ENCODE measurements at places on chromosomes 2 and 18. TPM values are rescaled to one million over a fixed set of nuclear protein-coding genes. Genes with fewer than 3 reads are reported as not detected.
A peak's percentile ranks its signal among the peaks of the same experiment; 100 is the strongest.

- DNase-seq: no peak
Measured at GRCh38 chr2:207974216-207974605, 51.1 kb downstream of the PLEKHM3 start.

DNA sequence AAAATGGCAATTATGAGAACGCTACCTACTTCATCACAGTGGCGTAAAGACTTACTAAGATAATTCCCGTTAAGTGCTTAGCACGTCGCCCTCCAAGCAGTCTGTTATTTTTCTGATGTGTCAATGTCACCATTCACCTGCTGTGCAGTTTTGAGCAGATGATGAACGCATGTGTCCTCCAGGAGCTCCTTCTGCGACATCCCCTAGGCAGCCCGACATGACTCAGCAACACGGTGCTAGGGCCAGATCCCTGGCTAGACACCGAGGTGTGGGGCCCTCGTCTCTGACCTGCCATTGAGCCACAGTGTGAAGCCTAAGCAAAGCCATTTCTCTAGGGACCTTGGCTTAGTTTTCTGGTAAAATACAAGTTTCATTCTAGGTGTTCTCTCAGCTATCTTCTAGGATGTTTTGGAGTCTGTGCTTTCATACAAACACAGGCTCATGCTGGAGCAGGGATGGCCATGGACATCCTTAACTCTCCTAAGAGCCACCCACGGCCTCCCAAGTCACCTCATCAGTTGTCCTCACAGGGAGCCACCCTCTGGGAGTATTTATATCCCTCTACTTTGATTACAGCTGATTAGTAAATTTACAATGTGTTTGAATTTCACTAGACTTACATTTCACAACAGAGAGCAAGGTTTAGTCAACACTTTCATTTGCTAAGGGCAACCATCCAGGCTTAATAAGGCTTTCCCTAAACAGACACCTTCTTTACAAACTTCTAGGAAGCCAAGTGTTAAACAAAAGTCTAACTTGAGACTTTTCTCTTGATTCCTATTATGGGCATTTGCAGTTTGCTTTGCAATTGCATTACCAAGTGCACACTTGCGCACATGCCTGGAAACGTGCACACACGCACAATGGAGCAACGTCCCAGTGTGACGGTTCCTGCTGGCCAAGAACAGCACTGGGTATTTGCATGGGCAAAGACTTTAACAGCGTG is 376.8 kb upstream of the ID2 start:
- no peak for DNase-seq

DNA sequence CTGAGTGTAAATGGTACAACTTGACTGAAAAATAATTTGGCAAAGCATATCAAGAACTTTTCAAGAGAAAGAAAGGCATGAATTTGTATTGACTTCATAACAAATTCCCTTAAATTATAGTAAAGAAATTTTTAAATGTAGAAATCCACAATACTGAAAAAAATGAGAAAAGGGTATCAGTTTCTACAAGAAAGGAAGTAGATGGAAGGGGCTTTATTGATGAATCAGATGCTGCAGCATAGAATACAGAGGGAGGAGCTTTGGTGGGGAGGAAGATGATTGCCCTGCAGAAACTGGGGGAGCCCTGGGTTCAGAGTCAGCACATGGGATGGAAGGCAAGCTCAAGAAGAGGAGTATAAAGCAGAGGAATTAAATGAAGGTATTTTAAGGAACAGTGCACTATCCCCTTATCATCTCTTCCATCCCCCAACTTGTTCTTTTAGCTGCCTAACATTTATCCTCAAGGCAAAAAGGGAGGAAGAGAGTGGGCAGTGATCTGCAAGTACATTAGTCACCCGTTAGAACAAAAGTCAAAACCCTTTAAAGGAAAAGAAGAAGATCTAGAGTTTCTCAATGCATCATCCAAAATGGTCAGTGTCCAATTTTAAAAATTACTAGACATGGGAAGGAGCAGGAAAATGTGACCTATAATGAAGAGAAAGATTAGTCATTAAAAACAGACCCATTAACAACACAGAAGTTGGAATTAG is 77.7 kb downstream of the KCTD18 start:
- no peak for DNase-seq

DNA sequence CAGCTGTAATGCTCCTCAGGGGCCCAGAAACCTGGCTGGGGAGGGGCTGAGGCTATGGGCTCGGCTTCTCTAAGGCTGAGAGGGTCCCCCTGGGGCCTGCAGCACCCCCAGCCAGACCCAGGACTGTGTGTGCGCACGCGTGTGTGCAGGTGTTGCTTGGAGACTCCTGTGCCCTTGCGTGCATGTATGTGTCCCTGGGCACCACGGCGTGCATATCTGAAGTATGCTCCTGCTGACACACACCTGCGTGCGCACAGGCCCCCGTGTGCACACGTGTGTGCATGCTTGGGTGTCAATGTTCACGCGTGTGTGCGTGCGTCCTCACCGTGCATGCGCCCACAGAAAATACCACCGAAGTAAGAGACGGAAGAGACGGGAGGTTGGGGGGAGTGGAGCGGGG is 14.9 kb upstream of the ECEL1 start:
- no peak for DNase-seq

TEKT4 gene
- total RNA-seq: 0.49 TPM

DNA sequence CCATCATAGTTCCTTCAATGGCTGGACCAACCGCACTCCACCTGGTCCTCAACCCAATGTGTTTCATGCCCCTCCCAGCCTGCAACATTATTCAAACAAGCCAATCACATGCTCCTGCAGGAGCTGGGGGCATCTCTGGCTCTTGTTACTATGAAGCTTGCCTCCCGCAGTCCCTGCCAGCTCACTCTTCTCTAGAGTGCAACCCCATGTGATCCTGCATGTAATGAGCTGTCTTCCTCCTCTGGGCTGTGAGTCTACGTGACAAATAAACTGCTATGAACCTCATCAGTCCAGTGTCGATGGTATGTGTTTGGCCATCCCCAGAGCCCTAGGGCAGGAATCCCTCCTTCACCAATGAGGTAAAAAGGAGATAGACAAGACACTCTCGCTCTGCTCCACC is 15.8 kb upstream of the BOD1L2 start:
- no peak for DNase-seq

GRCh38 chr2:70936165-70936978 is 672 bp downstream of the ATP6V1B1 start:
- DNase-seq: no peak

DNA sequence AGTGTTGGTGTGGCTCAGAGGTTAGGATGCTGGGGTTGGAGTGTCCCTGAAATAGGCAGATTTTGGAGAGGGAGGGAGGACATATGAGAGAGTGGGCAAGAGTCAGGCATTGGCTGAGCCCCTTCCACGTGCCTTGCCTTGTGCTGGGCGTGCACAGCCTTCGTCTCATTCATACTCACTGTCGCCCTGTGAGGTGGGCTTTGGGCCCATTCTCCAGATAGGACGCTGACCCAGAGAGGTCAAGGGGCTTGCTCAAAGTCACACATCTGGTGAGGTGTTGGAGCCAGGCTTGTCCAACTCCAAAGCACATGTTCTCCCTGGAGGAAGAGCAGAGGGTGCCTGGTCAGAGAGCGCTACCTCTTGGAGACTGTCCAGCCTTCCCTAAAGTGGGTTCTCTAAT is 166.8 kb downstream of the DYSF start:
- no peak for DNase-seq

DNA sequence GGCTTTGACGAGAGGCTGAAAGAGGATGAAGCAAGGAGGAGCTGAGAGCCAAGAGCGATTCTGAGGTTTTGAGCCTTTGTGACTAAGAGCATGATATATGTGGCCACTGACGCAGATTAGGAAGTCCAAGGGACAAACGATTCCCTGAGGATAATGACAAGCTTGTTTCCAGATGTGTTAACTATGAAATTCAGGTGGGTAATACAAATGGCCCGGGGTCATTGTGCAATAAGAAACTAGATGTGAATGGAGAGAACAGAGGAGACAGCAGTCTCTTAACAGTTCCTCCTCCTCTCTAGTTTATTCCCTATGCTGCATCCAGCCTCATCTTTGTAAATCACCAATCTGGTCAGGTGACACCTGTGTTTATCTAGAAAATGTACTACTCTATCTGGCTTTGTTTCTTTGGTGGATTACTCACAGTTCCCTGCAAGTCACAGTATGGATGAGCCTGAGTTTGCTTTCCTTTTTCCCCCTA is 84.2 kb downstream of the SOCS6 start:
- no peak for DNase-seq

GRCh38 chr2:16151281-16151570 is 210.9 kb downstream of the MYCN start:
- peak; percentile 47 for DNase-seq

ST3GAL5 gene
- 13.3 TPM for total RNA-seq

CXCR1 gene
- not detected for total RNA-seq

- DNase-seq: no peak
Measured at GRCh38 chr2:150716186-150716585, 228.7 kb upstream of the RND3 start.

FEV gene
- not detected for total RNA-seq

DNA sequence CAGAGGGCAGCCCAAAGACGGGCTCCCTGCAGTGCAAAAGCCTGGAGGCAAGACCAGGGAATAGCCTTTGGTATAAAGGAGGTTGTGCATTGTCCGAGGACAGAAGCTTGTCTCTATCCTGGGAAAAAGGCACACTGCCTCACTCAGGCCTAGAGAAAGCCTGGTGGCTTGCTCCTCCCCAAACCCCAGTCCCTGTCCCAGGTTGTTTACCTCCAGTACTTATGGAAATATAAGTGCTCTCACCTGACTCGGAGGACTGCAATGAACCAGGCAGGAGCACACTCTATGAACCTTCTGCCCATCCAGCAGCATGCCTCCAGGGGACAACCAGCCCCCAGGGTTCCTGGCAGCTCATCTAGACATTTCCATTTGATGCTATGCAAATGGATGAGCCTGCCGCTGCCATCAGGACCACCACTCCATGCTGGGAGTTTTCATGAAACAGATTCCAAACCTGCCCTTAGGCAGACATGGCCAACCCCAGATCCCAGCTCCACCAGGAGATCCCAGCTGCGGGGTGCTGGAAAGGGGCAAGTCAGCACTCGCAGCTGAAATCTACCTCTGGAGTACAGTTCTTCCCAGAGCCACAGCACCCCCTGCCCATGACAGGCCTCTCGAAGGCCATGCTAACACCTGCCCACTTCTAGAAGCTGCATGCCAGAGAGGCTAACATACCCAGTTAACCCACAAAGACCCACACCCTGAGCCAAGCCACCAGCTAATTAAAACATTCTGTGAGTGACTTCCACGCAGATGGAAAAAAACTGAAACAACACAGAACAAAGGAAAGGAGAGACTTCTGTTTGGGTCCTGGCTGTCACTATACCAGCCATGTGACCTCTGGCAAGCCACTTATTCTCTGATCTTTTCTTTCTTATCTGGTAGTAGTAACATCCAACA is 101.7 kb downstream of the TTC32 start:
- no peak for DNase-seq

TSPYL6 gene
- not detected for total RNA-seq

All from activated CD4-positive, alpha-beta T cell treated with anti-CD3 and anti-CD28 coated beads, Interleukin-2, amount 10 ng/mL, durations not matched to agents 24 days and 14 days (primary cell).